ENCODE measurements at places on chromosomes 2 and 18.

GRCh38 chr18:12239431-12239830 lies 14.7 kb upstream of the CIDEA start:
- DNase-seq, result no peak

DNA sequence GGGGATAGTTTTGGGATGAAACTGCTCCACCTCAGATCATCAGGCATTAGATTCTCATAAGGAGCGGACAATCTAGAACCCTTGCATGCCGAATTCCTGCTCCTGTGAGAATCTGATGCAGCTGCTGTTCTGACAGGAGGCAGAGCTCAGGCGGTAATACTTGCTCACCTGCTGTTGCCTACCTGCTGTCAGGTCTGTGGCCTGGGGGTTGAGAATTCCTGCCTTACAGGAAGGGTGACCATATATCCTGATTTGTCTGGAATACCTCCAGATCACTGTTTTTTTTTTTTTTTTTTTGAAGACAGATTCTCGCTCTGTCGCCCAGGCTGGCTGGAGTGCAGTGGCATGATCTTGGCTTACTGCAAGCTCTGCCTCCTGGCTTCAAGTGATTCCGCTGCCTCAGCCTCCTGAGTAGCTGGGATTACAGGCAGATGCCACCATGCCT lies 21.7 kb downstream of the ACSL3 start:
- DNase-seq, result no peak

DNA sequence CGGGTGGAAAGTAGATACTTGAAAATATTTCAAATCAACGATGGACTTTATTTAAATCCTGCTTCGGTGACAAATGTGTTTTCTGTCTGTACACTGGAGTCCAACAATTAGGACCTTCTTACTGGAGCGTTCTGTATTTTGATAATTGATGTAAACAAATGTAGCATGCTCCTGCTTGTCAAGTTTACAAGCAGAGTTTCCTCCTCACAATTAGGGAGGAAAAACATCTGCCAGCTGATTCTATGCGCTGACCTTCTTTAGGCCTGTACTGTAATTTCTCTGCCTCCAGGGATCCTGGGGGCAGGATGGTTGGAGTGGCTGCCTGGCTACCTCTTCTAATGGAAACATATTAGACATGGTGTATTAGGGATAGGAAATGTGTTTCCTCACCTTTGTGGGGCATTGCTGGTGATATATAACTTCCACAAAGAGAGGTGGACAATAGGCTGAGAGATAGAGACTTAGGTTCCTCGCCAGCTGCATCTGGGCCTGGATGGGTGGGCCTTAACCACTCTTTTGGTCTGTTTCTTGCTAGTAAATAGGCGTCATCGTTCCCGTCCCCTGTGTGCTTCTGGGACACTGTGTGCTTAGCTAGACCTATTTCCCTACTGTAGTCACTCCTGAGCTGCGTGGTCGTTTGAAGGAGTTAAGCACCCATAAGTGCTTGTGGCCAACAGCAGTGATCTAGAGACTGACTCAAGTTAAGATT lies 19.3 kb downstream of the GATA6 start:
- DNase-seq, result no peak

DNA sequence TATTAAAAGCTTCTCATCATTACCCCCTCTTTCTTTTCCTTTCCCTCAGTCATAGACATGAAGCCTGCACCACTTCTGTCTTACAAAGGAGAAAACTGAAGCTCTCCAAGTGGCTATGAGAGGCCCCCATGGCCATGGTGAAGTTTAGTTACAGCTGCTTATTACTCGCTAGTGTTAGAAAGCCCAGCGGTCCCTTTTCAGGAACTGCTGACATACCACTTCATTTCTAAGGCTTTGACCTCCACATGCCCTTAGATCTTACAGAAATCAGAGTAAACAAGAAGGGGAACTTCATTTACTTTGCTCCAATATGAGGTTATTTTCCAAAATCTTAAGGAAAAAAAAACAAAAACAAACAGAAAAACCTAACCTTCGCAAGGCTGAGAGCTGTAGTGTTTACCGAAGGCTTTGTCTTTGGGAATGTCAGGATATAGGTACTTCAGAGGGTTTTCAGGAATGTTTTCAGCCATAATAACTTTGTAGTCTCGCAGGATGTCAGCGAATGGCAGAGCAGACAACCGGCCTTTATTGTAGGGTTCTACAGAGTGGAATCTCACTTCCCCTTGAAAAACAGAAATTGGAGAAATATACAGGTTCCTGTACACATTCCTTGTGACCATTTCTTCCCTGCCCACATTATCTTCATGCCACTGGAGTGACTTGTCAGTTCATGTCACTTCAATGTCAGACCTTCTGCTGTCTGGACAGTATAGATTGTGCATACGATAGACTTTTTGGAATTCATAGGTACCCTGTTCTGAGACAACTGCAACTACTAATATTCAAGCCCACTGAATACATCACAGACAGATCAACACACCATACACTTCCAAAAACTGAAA lies 18.8 kb upstream of the STAT1 start:
- DNase-seq, result no peak
